Stimulated activated CD4-positive, alpha-beta T cell treated with anti-CD3 and anti-CD28 coated beads, TNF-alpha, amount 100 ng/mL, for 4 hours (primary cell): ENCODE measurements at places on chromosomes 13 and 19.

DNA sequence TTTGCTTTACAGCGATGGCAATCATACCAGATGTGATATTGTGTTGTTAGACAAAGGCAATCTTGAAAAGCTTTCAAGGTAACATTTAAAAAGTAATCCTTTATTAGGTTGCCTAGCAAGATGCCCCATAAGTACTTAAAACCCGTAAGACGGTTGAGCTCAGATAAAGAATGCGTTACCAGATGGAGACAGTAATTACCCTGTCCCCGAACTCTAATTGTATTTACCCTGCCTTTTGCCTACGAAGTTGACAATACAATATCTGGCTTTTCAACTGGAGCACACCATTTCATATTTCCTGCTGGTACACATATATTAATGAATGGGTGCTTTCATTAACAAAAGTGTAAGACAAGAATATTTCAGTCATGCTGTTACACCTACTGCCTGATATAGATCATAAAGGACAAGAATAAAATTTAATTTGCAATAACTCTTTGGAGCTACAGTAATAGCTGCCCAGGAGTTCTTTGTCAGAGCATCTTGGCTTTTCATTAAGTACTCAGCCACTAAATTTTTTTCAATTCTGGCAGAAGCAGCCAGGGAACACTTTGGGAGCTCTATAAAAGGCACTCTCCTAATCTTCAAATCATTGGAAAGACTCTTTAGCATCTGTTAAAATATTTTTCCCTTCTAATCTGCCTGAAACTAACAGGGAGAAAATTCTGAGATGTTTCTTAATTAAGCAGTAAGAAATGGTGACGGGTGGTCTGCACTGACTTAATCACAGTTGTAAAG, 63.8 kb downstream of the DCT start:
- DNase-seq, result no peak

GRCh38 chr19:438416-438958, 22.3 kb downstream of the SHC2 start:
- DNase-seq, result no peak

DNA sequence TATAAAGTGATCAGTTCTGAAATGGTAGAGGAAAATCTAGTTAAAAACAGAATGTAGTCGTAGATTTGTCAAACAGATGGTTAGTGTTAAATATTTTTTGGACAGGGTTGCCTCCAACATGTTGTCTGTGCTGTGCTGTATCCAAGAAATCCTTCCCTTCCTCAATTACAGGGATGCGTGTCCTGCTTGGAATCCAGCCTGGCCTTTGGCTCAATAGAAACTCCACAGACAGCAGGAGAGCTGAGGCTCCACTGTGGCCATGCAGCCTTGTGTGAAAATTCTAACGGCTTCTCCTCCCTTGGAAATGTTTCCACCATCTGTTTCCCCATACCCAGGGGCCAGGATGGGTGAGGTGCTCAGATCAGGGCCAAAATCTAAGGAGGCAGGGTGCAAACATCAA, 67.7 kb upstream of the USP29 start:
- no peak for DNase-seq

GRCh38 chr13:47646298-47646697, 354.8 kb downstream of the SUCLA2 start:
- DNase-seq, result no peak

GRCh38 chr13:93104270-93104669, 122.3 kb upstream of the GPC6 start:
- DNase-seq, result no peak

GRCh38 chr13:27183561-27184147, 12.0 kb upstream of the USP12 start:
- DNase-seq, result no peak

GRCh38 chr13:23620211-23620610, 50.0 kb downstream of the TNFRSF19 start:
- no peak for DNase-seq

- DNase-seq, result no peak
Measured at GRCh38 chr13:41137241-41137640, 4.6 kb upstream of the KBTBD6 start.

GRCh38 chr19:38132781-38133180, 91.2 kb downstream of the DPF1 start:
- no peak for DNase-seq

DNA sequence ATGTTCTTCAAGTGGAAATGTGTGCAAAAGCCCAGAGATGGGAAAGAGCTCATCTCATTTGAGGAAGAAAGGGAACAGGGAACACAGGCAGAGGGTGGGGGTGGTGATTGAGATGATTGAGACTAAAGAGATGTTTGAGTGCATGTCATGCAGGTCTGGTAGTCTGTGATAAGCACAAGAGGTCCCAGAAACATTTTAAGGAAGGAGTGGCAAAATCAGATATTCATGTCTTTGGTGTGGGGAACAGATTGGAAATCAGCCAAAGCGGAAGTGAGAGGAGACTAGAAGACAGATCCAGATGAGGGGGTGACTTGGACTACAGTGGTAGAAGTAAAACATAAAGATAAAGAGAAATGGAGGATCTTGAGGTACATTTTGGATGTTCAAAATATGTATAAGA, 39.4 kb upstream of the DACH1 start:
- no peak for DNase-seq

DNA sequence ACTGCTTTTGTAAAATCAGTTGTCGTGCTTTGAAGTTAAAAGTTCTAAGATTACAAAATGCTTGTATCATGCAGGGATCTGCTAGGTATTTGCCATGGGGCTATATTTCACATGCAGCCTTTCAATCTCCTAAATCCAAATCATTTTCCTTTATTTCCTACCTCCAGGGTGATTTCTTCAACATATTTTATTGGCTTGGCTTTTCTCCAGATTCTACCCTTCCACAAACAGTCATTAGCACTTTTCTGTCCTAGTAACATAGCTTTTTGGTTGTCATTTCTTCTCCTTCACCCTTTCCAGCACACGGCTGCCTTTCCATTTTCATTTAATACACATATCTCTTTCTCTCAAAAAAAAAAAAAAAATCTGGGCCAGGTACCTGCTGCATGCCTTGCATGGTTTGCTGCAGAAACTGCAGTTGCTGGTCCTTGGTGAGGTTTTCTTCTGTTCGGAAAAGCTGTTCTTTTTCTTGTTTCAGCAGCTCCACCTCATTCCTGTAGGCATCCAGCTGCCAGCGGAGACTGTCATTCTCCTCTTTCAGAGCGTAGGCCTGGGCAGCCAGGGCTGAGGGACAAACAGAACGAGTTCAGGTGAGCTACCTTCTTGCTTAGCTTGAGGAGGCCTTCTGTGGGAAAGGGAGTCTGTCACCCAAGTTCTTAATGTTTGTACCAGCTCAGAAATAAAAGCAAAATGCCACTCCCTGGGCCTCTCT, 274.7 kb downstream of the DNAJC15 start:
- DNase-seq, result no peak

DNA sequence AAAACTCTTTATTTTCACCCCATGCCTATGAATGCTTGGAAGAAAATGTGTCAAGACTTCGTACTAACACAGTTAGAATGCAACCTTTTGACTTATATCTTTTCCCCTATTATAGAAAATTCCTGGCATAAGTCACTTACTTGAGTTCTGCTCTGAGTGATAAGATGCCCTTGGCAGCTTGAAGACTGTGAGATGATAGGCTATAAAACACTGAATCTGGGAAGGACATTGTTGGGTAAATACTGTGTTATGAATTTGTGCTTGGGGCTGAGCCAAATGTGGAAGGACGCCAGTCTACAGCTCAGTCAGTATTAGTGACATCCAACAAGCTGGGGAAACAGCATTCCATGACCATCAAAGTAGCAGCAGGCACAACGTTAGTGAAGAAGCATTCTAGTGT, 368.0 kb upstream of the SGCG start:
- DNase-seq, result no peak

DNA sequence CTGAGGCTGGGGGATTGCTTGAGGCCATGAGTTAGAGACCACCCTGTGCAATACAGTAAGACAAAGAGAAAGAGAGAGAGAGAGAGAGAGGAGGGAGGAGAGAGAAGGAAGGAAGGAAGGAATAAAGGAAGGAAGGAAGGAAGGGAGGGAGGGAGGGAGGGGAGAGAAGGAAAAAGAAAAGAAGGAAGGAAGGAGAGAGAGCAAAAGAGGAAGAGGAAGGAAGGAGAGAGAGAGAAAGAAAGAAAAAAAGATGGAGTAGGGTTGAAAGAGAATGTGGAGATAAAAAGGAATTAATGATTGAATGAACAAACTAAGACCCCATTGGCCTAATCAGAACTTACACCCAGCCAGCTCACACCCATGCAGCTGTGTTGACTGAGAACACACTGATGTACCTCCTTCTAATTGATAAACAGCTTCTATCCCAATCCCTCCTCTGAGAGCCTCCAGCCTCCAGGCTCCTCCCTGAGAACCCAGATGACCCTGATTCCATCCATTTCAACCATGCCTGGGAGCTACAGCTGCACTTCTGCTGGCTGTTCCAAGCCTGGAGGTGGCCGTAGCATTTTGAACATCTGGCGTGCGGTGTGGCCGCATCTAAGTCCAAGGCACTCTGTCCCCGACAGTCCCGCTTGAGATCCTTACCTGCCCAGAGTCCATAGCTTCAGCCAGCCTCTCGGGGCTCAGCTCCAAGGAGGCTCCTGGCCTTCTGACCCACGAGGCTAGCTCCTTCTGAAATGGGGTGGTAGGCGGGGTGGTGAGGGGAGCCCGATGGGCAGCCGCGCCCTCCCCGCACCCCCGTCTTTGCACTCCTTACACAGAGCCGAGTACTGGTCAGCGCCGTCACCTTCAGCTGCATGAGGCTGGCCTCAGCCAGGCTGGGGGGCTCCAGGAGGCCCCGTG, 1.1 kb downstream of the PRODH2 start:
- no peak for DNase-seq

- DNase-seq, result no peak
Measured at GRCh38 chr19:29106346-29106885, 106.5 kb downstream of the UQCRFS1 start.

GRCh38 chr13:114257014-114257413, 22.3 kb downstream of the CDC16 start:
- DNase-seq, result no peak

GRCh38 chr19:58544591-58545285, 874 bp downstream of the TRIM28 start:
- peak; percentile 63 for DNase-seq

DNA sequence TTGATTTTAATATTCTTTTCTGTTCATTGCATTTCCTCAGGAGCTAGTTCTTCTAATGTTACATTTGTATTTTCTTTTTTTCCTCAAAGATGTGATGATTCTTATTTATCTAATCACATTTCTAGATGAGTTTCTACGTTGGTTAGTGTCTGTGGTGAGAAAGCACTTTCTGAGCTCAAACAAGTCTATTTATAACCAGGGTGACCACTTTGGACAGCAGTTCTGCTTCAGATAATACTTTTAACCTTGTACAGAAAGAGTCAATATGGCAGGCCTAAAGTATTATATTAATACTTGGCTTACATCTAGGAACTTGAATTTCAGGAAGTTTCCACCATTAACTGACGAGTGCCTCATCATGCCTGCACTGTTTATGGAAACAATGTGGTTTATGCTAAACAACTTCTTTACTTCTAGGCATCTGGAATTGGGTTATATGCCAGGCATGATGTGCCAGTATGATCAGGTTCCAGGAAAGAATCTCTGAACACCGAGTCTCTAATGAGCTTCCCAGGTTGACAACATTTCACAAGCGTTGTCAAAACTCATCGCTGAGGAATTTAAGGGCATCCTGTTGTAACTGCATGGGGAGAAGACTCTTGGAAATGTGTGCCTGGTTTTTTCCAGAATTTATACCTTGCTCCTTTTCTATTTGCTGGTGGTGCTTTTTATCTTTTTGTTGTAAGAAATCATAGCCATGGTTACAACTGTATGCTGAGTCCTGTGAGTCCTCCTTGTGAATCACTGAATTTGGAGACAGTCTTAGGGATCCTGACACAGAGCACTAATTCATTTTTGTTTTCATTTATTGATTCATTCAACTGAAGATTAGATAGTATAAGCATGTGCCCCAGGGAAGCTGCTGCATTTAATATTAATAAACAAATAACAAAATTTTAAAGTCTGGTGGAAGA, 344.4 kb upstream of the PCDH9 start:
- no peak for DNase-seq

DNA sequence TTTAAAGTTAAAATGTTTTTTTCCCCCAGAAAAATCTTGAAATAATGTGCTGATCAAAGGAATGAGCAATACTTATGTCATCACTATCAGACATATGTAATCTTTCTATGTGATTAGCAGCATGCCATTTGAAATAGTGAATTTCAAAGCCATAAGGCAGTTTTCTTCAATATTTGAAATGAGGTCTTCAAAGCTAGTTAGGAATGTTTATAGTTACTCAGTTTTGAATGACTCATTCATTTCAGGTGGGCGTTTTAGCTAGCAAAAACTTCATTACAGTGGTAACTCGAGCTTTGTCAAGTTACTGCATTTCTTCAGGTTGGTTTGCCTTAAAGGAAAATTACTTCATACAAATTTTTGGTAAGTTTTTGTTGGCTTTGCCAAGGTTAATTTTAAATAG, 102.1 kb downstream of the ATP8A2 start:
- DNase-seq, result no peak

- no peak for DNase-seq
Measured at GRCh38 chr19:12163826-12164225, 930 bp downstream of the ZNF136 start.

- no peak for DNase-seq
Measured at GRCh38 chr19:14512406-14512961, 5.7 kb downstream of the DNAJB1 start.

GRCh38 chr19:35757231-35757748, 461 bp upstream of the HSPB6 start:
- DNase-seq, result no peak

GRCh38 chr19:5171711-5172110, 168.9 kb downstream of the PTPRS start:
- DNase-seq, result no peak

GRCh38 chr13:50006426-50007135, 8.7 kb upstream of the KCNRG start:
- DNase-seq, result no peak

GRCh38 chr13:102103469-102103868, 298.4 kb downstream of the FGF14 start:
- no peak for DNase-seq

DNA sequence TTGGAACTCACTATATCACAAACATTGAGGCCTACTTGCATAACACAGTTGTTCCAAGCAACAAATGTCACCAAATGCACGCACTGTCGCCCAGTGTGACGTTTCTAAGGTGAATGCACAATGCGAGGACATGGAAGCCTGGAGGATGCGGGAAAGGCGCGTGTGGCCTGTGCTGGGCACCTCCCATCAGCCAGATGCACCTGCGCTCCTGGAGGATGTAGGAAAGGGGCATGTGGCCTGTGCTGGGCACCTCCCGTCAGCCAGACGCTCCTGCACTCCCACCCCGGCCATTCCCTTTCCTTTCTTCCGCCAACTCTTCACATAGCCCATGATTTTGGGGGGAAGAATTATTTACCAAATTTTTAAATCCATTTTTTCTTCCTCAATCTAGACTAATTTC, 202.4 kb upstream of the SOX1 start:
- no peak for DNase-seq

DNA sequence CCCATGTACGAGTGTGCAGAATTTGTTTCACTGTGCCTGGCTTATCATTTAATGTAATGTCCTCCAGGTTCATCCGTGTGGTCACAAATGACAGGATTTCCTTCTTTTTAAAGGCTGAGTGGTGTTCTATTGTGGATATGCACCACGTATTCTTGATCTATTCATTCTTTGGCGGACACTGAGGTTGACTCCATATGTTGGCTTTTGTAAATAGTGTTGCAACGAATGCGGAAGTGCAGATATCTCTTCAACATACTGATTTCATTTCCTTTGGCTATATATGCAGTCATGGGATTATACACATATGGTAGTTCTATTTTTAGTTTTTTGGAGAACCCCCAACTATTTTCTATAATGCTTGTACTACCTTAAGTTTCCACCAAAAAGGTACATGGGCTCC, 13.0 kb downstream of the OR7A5 start:
- no peak for DNase-seq
